Activated CD8-positive, alpha-beta memory T cell treated with anti-CD3 and anti-CD28 coated beads for 36 hours (primary cell): ENCODE measurements at places on chromosomes 1 and 21. TPM values are rescaled to one million over a fixed set of nuclear protein-coding genes. Genes with fewer than 3 reads are reported as not detected.

RAB42 gene
- not detected for total RNA-seq

LCE1E gene
- total RNA-seq = not detected

NR1I3 gene
- total RNA-seq = not detected

ERG gene
- total RNA-seq = not detected

CLDN8 gene
- not detected for total RNA-seq

MYOC gene
- not detected for total RNA-seq

CASP9 gene
- 8.3 TPM for total RNA-seq

NMNAT2 gene
- not detected for total RNA-seq
